ENCODE measurements at places on chromosomes 2 and 18. TPM values are rescaled to one million over a fixed set of nuclear protein-coding genes. Genes with fewer than 3 reads are reported as not detected.

Gene DSC3
- not detected for total RNA-seq

Gene SLC9A4
- not detected for total RNA-seq

Gene CRYGD
- not detected for total RNA-seq

Gene ANKRD30BL
- not detected for total RNA-seq

Gene NPHP1
- total RNA-seq = 5.3 TPM

Gene CKAP2L
- total RNA-seq = 1.9 TPM

Gene CHRNA1
- total RNA-seq = not detected

Gene VIT
- total RNA-seq = 0.20 TPM

Gene MBD5
- total RNA-seq = 42.4 TPM

Gene SLC4A5
- 8.2 TPM for total RNA-seq

Gene NAT8
- total RNA-seq = not detected

Gene C2orf66
- 0.16 TPM for total RNA-seq

Gene UGT1A4
- total RNA-seq = not detected

Gene ACTG2
- 70.2 TPM for total RNA-seq

Gene ALPP
- total RNA-seq = 14.1 TPM

Gene TMEM37
- 15.3 TPM for total RNA-seq

Gene SAG
- not detected for total RNA-seq

Gene GALNT14
- 1.5 TPM for total RNA-seq
